ENCODE measurements at places on chromosomes 1 and 21.

DNA sequence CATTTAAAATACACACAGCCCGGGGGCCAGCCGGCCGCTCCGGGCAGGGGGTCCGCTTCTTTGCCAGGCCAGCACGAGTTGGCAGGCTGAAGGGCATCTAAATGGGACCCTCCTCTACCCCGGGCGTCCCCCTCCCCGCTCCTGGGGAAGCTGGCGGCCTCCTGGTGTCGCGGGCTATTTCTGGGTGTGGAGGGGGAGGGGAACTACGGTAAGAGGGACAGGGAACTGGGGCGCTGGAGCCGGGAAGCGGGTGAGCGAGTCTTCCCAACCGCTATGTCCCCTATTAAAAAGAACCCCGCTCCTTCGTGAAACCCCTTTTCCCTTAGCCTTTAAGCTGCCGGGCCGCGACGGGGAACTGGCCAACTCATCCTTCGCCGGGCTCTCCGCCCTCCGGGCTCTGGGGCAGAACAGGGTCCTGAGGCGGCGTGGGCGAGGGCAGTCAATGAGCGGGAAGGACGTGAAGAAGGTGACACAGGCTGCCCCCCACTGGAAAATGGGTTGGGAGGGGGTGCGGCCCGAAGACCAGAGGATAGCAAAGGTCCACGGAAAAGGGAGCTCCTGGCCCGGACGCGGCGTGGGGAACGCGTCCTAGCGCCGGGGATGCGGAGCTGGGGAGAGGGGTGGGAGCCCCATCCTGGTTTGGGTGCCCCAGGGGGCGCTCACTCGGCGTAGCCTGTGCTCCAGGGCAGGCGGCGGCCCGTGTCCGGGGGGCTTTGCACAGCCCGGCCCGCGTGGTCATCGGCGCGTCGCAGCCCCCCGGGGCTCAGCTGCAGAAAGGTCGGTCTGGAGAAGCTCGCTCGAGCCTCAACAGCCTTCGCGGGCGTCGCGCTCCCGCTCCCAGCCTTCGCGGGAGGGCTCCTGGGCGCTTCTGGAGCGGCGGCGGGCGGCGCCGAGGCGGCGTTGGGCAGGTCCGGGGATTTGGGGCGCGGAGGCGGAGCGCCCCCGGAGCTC is 544 bp downstream of the PPM1J start:
- DNase-seq, result no peak

DNA sequence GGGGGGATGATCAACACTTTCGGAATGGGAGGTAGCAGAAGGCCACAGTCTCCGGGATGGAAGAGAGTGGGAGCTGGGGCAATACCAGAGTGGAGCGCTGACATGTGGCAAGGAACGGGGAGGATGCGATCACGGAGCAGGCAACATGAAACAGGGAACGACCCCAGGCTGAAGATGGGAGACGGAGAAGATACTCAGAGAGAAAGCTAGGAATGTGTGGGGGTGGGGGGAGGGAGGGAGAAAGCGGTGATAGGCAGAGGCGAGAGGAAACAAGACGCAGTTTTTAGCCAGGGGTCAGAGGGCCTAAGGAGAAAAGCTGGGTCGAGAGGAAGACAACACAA is 577 bp downstream of the RAB3GAP2 start:
- no peak for DNase-seq

GRCh38 chr1:214026985-214027384 is 39.2 kb downstream of the PROX1 start:
- DNase-seq, result no peak

GRCh38 chr1:8551057-8551456 is 233.1 kb downstream of the SLC45A1 start:
- DNase-seq, result no peak

DNA sequence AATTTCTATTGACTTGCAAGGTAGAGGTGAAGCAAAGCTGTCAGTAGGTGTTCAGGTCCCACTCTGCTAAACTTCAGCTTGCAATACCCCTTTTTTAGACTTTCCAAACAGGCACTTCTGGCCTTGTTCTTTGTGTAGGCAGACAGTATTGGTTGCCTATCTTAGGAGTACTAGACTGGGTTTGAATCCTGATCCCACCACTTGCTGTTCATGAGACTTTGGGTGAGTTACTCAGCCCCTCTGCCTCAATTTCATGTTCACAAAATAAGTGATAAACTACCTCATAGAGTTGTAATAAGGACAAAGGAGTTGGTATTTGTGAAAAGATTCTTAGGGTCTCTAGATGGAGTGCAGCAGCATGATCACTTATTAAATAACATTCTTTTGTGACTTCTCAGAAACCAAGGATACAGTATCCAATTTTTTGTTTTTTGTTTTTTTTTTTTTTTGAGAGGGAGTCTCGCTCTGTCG is 5.2 kb downstream of the RCC1 start:
- DNase-seq, result no peak

- no peak for DNase-seq
These were observed 61.8 kb upstream of the LRRC8D start for GRCh38 chr1:89759036-89759435.

DNA sequence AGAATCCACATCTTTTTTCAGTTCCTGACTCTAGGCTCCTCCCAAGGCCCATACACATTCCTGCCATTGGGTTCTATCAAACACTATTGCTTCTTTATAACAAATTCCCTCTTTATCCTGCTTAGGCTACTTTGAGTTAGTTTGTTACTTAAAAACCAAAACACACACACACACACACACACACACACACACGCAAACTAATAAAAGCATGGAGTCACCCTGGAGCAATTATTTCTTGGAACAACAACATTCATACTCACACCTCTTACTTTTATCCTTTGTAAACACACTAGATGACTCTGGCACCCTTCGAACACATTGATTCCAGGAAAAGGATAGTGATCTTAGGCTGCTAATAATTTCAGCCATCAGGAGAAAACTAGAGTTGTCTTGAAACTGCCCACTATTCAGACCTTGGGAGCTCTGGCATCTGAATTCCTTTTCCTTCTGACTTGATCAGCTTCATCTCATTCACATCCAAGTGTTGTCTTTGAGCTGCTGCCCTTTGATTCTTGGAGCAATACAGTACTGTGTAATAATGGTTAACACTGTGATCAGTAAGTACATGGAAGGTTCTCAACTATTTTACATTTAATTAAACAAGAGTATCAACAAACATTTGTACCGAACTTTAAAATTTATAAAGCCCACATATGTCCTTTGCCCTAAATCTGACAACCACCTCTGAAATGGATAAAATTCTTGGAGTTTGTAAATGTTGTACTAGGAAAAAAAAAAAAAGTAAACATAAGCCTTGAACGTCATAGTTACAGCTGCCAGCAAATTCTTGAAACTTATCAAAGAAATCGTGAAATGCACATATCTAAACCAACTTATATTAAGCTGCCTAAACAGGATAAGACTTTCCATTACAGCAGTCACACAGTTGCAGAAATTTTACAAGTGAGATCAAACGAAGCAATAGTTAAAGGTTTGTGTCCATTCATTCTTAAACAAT is 2.8 kb upstream of the SEC22B start:
- no peak for DNase-seq

DNA sequence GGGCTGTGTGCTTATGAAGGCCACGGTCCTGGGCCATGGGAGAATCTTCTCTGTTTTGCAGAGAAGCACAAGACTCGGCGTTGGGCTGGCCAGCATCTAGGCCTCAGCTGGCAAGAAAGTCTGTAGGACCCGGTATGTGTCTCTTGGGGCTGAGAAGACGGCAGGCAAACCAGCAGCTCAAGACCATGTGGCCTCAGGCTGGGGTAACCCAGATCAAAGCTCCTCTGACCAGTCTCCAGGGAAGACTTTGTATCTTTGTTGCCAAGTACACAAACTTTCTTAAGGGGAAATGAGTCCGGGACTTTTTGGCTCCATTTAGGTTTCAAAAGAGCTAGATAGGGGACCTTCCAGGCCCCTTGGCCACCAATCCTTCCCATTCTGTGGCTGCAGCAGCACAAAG is 60.1 kb downstream of the PTP4A2 start:
- DNase-seq, result no peak

- peak; percentile 58 for DNase-seq
These were observed 927 bp downstream of the WNT9A start for GRCh38 chr1:227946624-227947385.

- DNase-seq, result no peak
These were observed 12.1 kb downstream of the CENPF start for GRCh38 chr1:214615109-214615508.

DNA sequence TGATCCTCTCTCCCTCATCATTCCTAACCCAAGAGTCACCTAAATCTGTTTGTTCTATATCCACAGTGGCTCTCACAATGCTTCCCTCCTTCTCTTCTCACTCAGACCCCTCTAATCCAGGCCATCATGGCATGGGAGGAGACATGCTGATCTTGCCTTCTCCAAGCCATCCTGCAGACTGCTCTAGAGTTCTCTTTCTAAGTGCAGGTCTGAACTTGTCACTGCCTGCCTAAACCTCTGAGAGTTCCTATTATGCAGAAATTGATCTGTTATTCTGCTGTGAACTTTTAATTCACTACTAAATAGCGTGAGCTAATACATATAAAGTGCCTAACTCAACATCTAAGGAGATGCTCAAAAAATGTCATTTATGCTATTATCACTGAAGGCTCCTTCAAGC is 26.8 kb downstream of the LAMC2 start:
- no peak for DNase-seq

DNA sequence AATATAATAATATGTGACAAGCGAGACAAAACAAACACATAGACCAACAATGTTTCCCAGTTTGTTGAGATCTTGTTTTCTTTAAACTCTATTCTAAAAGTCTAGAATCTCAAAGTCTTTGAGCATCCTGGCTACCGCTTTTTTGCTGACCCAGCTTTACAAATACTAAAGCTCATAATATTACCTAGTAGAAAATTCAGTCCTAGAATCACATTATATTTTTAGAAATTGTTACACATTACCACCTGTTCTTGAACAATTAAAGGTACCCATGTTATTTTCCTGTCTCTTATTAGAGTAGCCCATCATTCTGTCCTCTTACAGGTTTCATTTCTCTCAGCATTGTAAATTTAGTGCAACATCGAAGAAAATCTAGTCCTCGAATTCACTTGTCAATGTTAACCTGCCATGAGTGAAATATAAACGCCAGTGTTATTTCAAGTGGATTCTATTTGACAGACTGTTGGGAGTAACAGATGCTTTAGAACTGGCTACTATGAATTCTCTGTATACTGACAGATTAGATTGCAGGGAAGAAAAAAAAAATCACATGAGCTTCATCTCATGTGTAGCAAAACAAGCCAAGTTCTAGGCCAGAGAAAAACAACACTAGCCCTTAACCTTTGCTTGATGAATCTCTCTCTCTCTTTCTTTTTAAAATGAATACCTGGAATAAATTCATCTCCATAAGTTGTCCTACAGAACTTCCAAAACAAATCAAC is 851.2 kb upstream of the ADAMTS5 start:
- no peak for DNase-seq

DNA sequence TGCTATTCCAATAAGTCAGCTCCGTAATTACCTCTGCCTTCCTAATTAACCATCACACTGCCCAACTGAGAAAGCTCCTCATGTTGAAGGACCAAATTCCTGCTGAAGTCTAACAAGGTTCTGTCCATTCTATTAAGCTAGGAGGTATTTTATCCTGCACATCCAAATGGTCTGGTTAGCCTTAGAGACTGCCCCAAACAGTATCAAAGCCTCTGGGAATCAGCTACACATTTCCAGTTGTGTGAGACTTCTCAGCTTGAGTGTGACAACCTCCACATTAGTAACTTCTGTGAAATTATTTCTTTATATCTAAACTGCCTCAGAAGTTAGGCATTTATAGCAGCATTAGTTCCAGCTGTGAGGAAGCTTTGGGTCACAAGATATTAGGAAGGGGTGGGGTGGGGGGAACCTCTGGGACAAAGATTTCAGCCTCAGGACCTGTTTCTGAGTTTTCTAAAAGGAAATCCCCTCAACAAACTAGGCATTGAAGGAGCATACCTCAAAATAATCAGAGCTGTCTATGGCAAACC is 150.5 kb upstream of the DUSP10 start:
- DNase-seq, result no peak

- DNase-seq, result no peak
These were observed 115.6 kb upstream of the LMO4 start for GRCh38 chr1:87213135-87213515.

DNA sequence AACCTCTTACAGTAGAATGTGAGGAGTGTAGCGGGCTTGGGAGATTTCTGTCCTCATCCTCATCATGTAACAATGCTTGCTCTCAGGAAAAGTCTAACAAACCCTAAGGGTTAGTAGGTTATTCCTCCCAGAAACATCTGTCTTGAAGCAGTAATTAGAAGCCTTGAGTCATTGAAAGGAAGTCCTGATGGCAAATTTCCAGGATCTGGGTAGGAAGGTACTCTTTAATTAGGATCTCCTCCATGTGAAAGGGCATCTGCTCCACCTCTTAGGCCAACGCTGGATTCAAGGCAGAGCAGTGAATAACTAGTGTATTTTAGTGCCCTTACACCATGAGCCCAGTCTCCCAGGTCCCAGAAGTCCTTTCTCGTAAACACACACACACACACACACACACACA is 106.6 kb upstream of the BARHL2 start:
- DNase-seq, result no peak

Measured in DMS79 (cell line).